ENCODE measurements at places on chromosomes 13 and 19.

- no peak for DNase-seq
Observed at GRCh38 chr13:46948338-46948737, 51.5 kb upstream of the HTR2A start.

GRCh38 chr13:23134542-23134941, 46.2 kb upstream of the SGCG start:
- DNase-seq, result no peak

DNA sequence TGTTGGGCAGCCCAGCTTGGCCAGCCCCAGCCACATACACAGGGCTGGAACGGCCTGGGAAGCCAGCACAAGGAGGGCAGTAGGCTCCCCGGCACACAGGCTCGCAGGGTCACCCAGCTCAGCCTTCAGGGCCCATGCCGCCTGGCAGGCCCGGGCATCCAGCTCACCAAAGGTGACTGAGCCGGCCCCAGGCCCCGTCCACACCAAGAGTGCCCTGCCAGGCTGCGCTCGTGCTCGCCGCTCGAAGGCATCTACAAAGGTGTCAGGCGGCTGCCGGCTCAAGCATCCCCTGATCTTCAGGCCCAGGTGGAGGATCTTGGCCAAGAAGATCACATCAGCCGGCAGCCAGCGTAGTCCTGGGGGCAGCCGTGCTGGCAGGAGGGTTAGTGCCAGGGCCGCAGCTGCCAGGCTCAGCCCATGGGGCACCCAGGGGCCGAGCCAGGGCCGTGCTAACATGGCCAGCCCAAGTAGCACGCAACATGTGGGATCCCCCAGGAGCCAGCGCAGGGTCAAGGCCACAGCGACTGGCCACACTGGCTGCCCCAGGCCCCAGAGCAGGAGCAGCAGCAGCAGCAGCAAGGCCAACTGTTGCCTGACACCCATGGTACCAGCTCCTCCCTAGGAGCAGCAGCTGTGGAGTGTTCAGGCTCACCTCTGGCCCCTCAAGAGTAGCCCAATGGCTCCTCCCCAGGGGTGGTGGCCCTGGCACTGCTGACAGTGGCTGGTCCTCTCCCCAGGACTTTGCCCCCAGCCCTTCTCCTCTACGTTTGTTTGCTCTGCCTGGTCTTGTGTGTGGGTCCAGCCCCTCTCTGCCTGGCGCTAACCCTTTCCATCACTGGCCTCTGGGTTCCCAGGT, at the start of gene SLC27A5:
Gene SLC27A5, minus strand, starts transcription at position 640 of the 856 bp plus-strand sequence. Its CDS starts 37 bp downstream, at position 603.
- DNase-seq, result no peak

- DNase-seq, result peak; percentile 43
Observed at GRCh38 chr19:46616631-46617322, 8.1 kb downstream of the PTGIR start.

DNA sequence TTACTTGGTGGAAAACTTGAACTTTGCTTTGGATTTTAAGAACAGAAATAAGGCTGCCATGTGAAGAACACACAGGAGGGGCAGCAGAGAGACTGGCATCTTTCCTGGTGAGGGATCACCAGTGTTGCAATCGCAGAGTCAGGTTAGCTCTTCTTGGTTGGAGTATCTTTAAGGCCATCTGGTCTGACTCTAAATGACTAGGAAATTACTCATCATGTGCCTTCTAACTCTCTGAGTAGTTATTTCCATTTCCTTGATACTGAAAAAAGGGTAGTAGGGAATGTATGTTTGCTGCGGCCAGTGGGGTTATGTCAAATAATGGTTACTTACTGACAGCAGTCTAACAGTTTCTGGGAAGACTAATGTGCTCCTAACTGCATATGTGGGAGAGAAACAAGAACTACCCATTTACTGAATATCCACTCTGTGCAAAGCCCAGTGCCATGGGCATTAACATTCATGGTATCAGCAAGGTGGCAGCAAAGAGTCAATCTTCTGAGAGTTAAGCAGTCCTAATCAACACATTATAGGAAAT, 122.1 kb downstream of the COG6 start:
- no peak for DNase-seq

DNA sequence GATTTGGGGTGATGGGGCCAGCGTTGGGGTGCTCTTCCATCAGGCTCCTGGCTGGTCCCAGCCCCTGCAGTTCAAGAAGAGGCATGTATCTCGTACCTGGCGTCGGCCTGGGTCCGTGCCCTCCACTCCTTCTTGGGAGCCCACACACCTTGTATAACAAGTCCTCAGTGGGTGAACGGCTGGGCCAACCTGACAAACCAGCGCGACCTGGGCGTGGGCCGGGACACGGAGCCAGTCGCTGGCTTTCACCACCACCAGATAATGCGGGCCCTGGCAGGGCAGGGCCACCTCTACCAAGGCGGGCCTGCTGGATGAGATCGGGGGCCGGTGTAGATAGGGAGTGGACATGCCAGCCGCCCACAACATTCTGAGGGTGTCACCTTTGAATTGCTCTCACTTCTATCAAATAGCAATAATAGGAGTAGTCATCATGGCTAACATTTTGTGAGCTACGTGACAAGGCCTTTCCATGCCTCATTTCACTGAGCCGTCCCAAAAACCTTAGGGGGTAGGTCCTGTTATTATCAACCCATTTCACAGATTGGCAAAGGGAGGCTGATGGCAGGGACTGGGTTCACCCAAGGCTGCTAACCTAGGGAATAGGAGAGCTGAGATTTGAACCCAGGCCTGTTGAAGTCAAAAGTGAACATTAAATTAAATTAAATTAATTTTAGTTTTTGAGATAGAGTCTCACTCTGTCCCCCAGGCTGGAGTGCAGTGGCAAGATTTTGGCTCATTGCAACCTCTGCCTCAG, 3.5 kb downstream of the CYP4F22 start:
- DNase-seq, result no peak

DNA sequence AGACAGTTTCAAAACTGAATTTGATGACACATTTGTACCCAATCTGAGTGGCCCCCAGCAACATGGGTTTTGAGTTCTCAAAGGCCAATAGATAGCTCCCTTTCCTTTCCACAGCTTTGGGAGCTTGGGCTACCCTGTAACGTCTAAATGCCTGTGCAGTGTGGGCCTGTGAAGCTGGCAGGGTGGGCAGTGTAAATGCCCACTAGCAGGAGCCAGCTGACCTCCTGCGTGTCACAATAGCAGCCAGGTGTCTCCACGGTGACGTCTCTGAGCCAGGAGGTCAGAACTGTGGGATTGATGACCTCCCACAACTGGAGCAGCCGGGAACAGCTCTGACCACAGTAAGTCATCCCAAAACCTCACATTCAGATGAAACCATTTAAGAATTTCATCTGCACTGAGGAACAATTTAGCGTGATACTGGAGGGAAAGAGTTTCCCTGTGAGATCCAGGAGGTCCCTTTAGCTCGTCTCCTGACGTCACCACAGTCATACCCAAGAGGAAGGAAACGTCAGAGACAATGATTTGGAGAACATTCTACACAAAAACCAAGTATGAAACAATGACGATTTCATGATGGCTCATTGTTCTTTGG, at the start of gene IPO5:
Gene IPO5, plus strand, starts transcription at position 300 of the 595 bp plus-strand sequence. CDS start 23,022 bp downstream, outside the sequence.
- DNase-seq, result no peak

DNA sequence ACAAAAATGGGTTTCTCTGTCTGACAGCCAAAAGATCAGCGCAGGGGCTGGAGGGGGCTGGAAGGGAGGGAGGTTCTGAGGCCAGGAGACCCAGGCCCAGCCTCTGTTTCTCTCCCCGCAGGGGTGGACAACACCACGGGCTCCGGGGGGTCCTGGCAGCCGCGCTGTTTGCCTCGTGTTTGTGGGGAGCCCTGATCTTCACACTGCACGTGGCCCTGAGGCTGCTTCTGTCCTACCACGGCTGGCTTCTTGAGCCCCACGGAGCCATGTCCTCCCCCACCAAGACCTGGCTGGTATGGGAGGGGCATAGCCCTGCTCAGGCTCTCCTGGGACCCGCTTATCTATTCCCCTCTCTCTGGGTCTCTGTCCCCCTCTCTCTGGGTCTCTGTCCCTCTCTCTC, 9.6 kb downstream of the CPT1C start:
- DNase-seq, result no peak

GRCh38 chr13:63855457-63856118, 2439.9 kb upstream of the PCDH20 start:
- no peak for DNase-seq

DNA sequence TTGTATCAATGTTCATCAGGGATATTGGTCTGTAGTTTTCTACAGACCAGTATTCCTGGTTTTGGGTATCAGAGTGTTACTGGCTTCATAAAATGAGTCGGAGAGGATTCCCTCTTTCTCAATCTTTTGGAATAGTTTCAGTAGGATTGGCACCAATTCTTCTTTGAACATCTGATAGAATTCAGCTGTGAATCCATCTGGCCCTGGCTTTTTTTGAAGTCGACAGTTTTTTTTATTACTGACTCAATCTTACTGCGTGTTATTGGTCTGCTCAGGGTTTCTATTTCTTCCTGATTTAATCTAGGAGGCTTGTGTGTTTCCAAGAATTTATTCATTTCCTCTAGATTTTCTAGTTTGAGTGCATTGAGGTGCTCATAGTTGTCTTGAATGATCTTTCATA, 11.4 kb downstream of the TEX26 start:
- no peak for DNase-seq

DNA sequence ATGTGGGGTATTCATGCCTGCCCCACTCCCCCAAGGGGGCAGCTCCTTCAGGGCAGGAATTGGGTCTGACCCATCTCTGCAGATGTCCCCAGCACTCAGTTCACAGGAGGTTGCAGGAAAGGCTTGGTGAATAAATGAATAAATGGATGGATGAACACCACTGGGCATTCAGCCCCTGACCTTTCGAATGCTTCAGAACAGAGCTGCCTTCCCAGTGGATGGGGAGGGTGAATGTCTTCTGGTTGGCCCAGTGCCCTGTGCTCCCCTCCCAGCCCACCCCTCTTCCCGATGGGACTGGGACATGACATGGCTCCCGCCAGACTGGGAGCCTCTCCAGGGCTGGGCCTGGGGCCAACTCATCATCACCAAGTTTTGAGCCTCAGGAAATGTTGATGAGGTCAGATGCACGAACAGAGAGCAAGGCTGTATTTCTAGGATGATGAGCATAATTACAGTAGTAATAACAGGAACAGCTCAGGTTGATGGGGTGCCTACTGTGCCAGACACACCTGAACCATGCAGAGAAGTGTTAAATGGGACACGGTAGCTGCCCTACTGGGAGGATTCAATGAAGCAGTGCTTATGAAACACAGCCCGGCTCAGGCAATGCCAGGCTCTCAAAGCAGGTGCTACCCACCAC, 25.7 kb downstream of the VRK3 start:
- no peak for DNase-seq
